Glomerular endothelial cell (primary cell): ENCODE measurements at places on chromosomes 5 and 9.
A peak's percentile ranks its signal among the peaks of the same experiment; 100 is the strongest.

GRCh38 chr9:20379804-20380225, 242.5 kb downstream of the MLLT3 start:
- DNase-seq, result no peak

GRCh38 chr5:96978812-96979449, 43.1 kb downstream of the LNPEP start:
- no peak for DNase-seq

- no peak for DNase-seq
Measured at GRCh38 chr5:139204196-139204595, 6.0 kb upstream of the SIL1 start.

- DNase-seq, result peak; percentile 14
Measured at GRCh38 chr9:112299514-112299913, 33.9 kb downstream of the PTBP3 start.

- no peak for DNase-seq
Measured at GRCh38 chr5:91486638-91487037, 103.5 kb upstream of the ARRDC3 start.

GRCh38 chr9:112127281-112127680, 47.8 kb downstream of the SUSD1 start:
- DNase-seq, result no peak

DNA sequence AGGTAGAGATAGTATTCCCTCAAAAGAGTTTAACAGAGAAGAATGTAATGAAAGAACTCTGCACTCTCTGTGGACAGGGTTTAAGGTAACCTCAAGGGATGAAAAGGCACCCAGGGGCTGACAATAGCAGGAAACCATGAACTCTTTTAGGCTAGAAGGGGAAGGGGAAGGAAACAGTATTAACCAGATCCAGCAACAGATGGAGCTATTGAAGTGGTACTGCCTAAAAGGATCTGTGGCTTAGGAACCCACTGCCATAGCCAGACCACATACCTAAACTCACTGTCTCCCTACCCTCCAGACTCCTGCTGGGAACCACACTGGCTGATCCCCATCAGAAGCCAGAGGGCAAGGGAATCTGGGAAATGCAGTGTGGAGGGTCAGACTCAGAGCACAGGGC, 35.5 kb downstream of the PLGRKT start:
- no peak for DNase-seq

GRCh38 chr9:35102465-35102768, 514 bp downstream of the STOML2 start:
- no peak for DNase-seq

DNA sequence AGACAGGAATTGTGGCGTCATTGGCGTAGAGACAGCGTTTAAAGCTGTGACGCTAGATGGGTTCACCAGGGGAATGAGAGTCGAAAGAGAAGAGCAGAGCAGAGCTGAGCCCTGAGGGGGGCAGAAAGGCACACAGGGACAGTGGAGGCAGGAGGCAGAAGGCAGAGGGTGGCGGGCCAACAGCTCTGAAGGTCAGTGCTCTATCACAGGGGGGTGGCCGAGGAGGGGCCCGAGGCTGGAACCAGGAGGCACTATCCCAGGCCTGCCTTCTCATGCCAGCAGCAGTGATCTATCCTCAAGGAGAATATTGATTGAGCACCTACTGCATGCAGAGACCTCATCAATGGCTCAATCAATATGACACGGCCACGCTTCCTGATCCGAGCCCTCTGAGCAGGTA, 132.4 kb downstream of the KCNIP1 start:
- DNase-seq, result no peak

DNA sequence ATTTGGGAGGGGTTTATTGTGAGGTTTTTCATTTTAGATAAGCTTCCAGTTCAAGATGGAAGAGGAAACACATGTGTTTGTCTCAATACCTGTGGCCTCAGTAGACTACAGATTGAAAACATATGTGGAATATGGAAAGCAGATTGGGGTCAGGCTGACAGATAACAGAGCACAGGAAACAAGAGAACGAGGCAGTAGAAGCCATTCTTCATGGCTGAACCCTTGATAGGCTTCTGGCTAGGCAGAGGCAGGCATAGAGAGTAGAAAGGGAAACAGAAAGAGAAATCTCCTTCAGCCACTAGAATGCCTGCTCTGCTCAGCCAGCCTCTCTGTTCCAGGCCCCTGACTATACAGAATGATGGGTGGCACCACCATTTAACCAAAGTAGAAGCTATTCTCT, 152.5 kb downstream of the MUSK start:
- no peak for DNase-seq

- no peak for DNase-seq
Measured at GRCh38 chr9:123778232-123778902, 151.6 kb downstream of the DENND1A start.

GRCh38 chr5:9218358-9218757, 327.5 kb downstream of the SEMA5A start:
- DNase-seq, result no peak
